ENCODE measurements at places on chromosomes 6 and 20.

- no peak for DNase-seq
Observed at GRCh38 chr6:90277302-90278011, 19.2 kb downstream of the BACH2 start.

DNA sequence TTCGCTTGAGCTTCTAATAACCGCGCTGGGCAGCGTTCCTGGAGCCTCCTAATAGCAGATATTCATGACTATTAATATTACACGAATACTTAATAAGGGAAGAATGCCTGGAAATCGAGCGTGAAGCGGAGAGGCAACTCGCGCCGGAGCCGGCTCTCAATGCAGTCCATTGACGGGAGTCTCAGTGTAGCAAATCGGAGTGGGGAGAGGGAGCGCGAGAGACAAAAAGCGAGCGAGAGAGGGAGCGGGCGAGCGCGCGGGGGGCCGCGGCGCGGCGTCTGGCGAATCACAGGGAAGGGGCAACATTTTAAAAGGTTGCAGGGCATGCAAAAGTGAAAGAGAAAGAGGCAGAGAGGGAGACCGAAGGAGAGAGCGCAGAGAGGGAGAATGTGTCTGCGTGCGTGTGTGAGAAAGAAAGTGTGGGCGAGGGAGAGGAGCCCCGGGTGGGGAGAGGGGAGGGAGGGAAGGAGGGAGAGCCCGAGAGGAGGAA is 2.9 kb downstream of the TFAP2A start:
- peak; percentile 66 for DNase-seq

DNA sequence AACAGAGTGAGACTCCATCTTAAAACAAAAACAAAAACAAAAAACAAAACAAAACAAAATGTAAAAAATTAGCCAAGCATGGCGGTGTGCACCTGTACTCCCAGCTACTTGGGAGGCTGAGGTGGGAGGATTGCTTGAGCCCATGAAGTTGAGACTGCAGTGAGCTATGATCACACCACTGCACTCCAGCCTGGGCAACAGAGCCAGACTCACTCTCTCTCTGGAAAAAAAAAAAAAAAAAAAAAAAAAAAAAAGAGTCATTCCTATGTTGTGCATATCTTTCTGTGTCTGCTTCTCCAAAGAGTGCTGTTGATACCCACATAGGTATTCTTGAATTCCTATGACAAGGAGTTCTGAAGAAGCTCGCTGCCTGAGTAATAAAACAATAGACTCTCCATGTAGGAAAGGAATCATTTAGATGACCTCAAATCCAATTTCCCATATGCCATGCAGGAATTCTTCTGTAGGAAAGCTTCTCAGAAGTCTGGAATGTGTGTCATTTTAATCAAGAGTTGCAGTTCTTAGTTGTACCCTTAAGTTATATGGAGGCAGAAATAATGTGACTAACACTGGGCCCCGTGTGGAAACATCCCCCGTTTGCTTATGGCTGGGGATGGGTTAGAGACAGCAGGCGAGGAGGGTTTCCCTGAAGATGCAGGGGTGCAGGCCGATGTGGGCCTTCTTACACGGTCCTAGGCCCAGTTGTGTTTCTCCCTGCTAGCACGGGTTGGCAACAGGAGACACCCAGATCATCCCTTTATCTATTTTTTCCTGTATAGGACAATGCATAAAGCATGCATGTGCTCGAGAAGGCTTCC is 79.4 kb downstream of the ZDHHC14 start:
- no peak for DNase-seq

DNA sequence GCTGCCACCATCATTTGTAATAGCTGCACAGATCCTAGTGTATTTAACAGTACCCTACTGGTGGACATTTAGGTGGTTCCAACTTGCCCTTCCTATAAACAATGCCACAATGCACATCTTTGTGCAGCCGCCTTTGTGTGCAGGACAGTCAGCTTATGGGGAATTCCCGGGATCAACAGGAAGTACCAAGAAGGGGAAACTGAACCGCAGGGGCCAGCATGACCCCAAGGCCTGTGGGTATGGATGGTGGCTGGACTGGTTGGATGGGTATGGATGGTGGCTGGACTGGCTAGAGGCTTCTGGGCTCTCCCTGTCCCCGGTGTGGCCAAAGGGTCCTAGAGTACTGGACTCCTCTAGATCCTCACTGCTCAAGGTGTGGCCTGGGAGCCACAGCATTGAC is 46.7 kb downstream of the CEBPB start:
- DNase-seq, result no peak

- no peak for DNase-seq
Observed at GRCh38 chr20:38445381-38445796, 10.3 kb upstream of the SNHG17 start.

DNA sequence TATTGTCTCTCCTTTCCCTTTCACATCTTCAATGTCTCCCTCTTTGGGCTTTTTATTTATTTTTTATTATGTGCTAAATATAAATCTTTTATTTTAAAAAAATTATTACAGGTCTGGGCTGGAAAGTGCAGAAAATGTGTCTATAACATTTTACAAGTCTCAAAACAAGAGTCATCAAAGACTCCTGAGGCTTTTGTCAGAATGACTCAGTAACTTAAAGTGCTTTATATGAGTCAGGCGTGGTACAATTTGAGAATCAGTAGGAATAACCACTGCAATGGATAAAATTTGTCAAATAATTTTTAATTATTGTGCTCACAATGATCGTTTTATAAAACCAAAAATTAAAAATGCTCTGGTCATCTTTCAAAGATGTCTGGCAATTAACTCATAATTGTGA is 193.9 kb downstream of the MMUT start:
- no peak for DNase-seq

DNA sequence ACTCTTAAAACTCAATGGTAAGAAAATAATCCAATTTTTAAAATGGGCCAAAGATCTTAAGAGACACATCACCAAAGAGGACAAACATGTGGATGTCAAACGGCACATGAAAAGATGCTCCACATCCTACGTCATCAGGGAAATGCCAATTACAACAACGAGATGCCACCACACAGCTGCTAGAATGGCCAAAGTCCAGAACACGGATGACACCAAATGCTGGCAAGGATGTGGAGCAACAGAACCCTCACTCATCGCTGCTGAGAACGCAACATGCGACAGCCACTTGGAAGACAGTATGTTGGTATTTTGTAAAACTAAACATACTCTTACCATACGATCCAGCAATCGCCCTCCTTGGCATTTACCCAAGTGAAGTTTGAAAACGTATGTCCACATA is 132.8 kb upstream of the CDH4 start:
- no peak for DNase-seq

- no peak for DNase-seq
Observed at GRCh38 chr6:4371207-4371921, 236.0 kb upstream of the ECI2 start.

- DNase-seq, result no peak
Observed at GRCh38 chr6:100099189-100100074, 105.4 kb upstream of the MCHR2 start.

GRCh38 chr6:87544474-87544735 is 45.4 kb downstream of the RARS2 start:
- DNase-seq, result no peak

DNA sequence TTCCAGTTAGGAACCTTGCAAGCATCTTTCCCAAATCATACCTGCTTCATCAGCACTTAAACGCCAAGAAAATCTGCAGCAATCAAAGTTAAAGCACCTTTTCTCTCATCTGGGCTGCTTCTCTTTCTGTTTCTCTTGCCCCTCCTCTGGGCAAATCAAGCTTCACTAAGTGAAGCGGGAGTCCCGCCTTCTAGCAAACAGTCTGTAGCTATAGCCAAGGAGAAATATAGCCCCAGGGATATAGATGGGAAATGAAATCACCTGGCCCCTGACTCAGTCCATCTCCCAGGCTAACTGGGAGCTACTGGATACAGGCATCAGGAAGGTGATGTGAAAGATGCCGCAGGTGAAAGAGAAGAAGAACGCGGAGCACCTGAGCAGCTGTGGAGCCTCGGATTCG is 481.9 kb downstream of the C6orf118 start:
- no peak for DNase-seq

DNA sequence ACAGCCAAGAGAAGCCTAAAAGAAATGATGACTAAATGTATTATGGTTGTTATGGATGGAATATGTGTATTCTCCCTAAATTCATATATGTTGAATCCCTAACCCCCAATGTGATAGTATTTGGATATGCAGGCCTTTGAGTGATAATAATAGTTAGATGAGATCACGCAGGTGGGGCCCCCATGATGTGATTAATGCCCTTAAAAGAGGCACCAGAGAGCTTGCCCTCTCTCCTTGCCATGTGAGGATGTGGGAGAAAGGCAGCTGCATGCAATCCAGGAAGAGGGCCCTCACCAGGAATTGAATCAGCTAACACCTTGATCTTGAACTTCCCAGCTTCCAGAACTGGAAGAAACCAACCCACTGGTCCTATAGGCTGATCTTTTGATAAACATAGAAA is 190.6 kb upstream of the TCF21 start:
- no peak for DNase-seq

DNA sequence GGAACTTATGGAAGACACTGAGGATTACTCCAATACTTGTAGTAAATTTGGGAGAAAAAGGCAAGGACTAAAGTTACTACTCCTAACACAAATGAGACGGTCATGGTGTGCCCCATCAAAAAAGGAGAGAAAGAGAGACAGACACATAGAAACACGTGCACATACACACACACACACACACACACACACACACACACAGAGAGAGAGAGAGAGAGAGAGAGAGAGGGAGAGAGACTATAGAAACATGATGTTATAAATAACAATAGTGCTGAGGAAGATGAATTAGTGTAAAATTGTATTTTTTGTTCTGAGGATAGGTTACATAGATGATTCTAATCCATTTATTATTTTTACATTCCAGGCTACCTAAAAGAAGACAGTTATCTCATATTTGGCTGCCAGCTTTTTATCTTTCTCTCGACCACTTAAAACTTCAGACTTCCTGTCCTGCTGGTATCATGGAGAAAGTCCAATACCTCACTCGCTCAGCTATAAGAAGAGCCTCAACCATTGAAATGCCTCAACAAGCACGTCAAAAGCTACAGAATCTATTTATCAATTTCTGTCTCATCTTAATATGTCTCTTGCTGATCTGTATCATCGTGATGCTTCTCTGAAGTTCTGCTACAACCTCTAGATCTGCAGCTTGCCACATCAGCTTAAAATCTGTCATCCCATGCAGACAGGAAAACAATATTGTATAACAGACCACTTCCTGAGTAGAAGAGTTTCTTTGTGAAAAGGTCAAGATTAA is 10.5 kb downstream of the PLN start:
- no peak for DNase-seq

DNA sequence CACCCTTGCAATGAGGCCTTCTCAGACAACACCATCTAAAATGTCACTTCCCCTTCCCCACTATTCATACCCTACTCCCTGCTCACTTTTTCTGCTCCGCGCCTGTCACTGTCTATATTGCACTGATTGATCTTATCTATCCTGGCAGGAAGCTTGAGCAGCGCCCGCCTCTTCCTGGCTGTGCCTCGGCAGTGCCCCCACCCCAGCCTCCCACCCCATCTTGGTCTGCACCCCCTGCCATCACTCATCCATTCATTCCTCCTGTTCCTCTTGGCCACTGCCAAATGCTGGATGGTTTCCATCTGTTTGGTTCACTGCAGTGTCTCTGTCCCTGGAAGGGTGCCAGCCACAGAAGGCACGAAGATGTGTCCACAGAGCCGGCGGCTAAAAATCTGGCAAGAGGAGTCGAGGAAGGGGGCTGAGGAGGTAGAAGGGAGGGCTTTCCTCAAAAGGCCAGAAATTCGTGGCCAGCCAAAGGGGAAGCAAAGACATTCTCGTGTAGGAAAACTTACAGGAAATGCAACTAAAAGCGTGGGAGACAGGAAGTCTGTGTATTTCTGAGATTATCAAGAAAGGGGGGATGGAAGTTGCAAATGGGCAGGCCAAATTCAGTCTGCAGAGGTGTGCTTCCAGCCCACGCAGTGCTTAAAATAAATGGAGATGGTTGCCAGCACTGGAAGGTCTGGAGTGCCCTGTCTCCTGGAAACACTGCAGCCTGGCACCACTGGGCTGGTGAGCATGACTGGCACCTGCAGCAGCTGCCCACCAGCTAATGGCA is 27.6 kb downstream of the SYNJ2 start:
- peak; percentile 59 for DNase-seq

GRCh38 chr6:40484066-40484465 is 103.1 kb downstream of the LRFN2 start:
- no peak for DNase-seq

DNA sequence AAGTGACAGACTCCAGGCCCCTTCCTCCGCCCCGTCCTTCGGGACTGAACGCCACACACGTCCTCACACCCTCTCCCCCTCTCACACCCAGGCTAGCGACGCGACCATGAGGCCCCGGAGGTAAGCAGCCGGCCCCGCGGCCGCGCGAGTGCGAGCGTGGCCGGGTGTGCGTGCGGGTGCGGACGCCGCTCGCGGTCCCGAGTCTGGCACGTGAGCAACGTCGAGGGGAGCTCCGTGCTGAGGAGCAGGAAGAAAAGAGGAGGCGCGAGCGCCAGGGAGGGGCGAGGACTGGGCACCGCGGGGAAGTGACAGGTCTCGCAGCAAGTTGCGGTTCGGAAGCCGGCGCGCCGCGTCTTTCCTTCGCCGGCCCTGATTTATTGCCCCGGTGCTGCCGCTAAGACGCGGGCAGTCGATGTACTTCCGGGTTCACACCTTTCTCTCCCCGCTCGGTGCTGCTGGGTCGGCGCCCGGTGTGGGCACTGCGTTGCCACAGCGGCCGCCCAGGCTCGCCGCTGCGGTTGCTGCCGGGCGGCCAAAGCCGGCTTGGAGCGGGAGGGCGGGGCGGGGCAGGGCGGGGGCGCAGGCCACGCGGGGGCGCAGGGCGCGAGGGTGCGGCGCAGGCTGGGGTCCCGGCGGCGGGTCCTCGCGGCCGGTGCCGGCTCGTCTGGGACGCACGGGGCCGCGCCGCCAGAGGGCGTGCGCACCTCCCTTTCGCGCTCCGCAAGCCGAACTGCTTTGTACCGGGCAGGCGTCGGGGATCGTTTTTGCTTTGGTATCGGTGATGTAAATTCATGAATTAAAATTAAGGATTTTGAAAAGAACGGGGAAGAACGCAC is 15.8 kb upstream of the LIN28B start:
- DNase-seq, result peak; percentile 55

DNA sequence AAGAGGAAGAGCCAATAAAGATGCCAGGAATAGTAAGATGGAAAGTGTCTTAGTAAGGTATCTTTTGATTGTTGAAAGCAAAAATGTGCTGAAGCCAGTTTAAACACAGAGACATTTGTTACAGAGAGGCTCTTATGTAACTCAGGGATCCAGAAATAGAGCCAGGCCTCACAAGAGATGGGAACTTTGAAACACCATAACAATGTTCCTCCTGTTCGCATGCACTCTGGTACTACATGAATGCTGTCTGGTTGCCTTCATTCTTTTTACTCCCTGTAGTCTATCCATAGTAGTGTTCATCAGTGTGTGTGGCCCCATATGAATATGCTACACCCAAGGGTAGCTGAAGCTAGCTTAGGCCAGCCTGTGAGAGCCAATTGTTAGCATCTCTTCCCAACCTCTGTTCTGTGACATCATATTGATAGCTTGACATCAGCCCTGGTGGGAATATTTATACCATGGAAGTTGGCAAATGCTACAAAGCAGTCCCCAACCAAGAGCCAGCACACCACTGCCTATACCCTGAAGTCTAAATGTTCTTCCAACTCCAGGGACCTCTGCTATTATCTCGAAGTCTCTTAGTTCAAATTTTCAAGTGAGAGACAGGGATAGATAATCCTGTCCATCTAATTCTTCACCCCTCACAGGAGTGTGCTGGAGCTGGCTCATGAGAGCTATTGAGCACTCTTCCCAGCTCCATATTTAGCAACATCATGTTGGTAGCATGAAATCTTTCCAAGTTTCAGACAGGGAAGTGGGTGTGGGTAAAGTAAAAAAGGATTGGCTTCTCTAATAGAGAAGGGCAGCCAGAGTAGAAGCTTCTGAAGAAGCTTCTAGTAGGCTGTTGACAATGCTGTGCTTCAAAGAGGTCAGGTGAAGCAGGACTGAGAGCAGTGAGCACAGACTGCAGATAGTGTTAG is 7.0 kb downstream of the NDUFAF5 start:
- DNase-seq, result no peak
